ENCODE measurements at places on chromosomes 13 and 19.

DNA sequence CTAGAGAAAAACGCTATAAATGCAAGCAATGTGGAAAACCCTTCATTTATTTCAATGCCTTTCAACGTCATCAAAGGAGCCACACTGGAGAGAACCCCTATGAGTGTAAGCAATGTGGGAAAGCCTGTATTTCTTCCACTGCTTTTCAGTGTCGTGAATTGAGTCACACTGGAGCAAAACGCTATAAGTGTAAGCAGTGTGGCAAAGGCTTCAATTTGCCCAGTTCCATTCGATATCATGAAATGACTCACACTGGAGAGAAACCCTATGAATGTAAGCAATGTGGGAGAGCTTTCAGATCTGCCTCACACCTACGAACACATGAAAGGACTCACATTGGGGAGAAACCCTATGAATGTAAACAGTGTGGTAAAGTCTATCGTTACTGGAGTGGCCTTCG lies 27.4 kb downstream of the ZNF20 start:
- no peak for DNase-seq

DNA sequence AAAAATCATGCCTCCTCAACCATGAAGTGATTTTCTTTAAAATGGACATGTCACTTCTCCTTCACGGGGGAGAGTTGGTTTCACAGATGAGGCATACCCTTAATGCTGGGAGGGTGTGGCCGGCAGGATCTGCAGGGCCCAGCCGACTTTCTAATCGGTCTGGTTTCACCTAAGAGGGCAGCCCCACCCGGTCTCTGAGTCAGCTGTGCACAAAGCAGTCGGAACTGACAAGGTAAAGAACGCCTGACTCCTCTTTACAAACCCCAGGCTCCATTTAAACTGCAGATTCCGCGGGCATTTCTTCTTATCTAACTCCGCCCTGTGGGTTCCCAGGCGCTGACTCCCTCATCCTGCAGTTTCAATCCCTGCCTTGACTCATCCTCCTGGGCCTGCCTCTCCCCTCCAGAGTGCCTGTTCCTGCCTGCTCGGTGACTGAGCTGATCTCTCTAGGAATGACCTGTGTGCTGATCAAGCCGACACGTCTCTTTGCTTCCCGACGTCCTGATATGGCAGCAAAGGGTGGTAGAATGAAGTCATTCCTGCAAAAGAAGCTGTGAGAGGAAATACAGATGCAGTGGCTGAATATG lies 63.4 kb downstream of the EFNB2 start:
- DNase-seq, result no peak

DNA sequence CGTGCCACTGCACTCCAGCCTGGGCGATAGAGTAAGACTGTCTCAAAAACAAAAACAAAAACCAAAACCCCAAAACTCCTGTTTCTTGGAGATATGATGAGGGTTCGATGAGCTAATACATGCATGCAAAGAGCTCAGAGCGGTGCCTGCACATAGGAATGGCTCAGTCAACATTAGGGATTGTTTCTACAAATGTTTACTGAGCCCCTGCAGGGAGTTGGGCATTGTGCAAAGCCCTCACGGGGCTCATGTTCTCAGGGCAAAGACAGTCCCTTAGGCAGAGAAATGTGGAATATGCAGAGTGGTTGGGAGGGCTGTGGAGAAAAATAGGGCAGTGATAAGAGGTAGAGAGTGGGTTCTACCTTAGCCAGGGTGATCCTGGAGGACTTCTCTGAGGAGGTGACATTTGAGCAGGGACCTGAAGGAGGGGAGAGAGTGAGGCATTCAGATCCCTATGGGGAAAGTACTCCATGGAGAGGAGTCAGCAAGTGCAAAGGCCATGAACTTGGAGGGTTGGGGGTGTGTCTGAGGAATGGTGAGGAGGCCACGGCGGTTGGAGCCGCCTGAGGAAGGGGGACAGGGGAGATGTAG lies 1.5 kb upstream of the EHD2 start:
- no peak for DNase-seq

DNA sequence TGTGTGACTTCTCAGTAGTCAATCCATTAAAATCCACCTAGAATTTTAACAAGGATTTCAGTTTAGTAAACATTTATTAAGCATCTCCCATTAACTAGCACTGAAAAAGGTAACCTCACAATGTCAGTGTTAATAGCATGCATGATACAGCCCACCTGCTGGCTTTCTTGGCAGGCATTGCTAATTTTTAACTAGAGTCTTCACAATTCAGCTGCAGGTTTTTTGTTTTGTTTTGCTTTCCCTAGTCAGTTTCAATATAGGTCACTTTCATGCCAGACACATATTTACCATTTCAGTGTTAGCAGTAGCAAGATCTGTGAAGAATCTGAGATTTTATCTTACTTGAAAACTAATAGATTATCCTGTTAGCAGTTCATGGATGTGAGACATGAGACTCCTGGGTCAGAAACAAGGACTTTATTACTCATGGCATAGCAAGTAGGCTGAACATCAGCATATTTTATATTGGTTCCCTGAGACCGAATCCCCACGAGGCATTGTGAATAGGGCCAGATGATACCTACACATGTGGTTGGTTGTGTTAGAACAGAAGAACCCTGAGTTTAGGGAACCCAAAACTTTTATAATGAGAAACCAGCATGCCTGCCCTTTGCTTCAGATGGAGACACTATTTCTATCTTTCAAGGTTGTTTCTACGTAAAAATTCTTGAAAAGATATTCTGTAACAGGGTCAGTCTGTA lies 198.0 kb upstream of the HTR2A start:
- no peak for DNase-seq

DNA sequence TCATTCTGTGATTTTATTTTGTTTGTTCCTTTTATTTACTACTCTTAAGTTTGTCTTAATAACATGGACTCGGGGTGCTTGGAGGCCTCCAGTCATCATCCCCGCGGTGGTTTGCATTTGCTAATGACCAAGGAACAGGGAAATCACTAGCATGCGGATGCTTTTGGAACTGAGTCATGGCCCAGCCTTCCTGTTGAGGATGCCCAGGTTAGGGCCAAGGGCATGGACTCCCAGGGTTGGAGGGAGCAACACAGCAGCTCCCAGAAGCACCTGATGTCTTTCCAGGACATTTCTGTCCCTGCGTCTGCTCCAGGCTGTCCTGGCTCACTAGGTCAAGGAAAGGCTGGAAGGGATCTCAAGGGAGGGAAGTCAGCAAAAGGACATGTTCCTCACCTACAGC lies 423.7 kb upstream of the TSHZ3 start:
- DNase-seq, result no peak

DNA sequence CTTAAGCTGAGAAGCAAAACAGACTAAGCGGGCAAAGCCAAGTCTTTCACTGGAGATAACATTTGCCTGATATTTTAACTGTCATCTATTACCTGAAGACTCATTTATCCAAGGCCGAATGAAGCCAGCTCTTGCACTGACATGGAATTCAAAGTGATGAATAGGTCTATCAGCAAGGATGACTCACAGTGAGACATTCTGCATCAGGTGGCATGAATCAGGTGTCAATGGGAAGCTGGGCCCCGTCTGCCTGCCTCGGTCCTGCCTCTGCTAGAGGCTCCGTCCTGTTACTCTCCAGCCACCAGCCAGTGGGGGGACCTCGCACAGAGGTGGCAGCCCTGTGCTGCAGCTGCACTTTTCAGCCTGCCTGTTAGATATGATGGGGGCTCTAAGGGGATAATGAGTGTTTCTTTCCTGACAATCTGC lies 23.5 kb downstream of the STARD13 start:
- DNase-seq, result no peak

DNA sequence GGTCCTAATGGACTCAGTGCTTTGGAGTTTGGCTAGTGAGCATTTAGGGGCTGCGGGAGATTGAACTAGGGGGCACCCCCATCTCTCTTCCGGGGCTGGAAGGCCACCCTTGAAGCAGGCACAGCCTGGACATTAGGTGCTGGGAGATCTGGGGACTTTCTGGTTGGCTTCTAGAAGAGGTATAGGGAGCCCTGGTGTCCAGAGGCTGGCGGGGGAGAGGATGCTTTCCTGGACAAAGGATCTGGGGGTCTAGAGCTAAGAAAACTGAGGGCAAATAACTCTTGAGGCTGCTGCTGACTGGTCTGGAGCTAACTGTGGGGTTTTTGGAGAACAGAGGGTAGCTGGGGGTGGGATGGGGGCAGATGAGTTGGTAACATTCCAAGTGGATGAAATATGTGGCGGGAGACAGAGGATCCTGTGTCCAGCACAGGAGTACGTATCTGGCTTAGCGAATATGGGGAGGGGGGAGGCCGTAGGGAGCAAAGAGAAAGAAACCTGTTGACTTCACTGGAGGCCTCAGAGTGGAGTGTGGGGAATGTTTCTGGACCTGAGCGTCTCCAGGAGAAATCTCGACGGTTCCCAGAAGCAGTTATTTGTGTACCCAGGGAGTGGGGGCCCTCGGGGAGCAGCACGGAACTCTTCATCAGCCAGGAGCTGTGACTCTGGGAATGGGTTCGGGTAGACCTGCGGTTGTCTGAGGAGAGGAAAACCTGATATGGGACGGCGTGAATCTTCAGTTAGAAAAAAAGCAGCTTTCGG lies 1.4 kb downstream of the HNRNPUL1 start:
- DNase-seq, result no peak

- DNase-seq, result no peak
Measured at GRCh38 chr19:7272856-7273578, 21.2 kb downstream of the INSR start.

DNA sequence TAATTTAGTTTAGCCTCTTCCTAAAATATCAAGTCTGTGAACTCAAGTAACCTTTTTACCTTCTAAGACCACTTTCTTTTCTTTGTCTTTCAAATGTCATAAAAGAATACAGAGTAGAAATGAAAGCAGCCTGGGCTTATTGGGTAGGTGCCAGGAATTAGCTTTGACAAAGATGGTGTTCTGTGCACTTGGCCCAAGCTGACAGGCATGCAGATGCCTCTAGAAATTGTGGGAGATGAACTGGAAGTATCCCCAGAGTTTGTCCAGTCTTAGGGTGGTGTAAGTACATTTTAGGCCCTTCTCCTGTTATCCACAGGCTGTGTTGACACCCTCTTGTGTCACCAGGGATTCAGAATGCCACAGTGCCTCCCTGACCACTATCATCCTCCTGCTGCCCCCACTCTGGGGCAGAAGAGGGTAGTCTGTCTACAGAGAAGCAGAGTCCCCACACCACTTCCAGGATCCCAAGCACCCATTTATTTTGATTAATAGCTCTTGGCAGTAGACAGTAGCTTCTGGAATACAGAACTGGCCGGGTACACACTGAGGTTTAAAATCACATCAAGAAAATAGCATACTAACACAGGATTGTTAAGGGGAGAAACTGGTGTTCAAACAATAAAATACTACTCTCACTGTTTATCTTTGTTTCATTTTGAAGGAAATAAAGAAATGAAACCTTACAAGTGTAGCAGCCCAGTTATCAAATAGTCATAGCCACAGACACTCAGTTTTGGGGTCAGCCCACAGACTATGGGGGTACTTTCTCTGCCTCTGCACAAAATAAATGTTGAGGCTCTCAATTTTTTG lies 343.2 kb downstream of the KCNRG start:
- no peak for DNase-seq

DNA sequence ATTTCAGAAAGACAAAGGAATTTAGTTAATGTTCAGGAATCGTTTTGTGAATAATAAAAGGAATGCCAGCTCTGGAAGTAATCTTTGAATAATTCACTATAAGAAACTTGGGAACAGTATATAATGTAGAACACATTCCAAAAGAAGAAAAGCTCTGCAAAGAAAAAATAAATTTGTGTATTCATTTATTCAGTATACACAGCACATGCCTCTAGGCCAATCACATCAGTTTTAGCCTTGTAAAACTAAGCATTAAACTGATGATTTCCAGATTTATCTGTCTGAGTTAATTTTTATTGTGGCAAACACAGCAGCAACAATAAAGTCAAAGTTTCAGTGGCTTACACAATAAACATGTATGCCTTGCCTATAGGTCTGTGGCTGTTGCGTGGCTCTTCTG lies 5.7 kb upstream of the RXFP2 start:
- DNase-seq, result no peak

- no peak for DNase-seq
Measured at GRCh38 chr19:46296722-46297461, at the start of gene HIF3A. Gene HIF3A, plus strand, starts transcription at chr19:46297042. Its CDS starts 35 bp downstream, at chr19:46297077.

- DNase-seq, result no peak
Measured at GRCh38 chr13:49550942-49551644, 34.3 kb downstream of the RCBTB1 start.

GRCh38 chr13:90311929-90312328 lies 1035.6 kb upstream of the MIR17HG start:
- DNase-seq, result no peak

GRCh38 chr19:17328517-17329365 lies 5.9 kb downstream of the ANO8 start:
- DNase-seq, result no peak

GRCh38 chr19:43555185-43555770 lies 20.0 kb downstream of the XRCC1 start:
- DNase-seq, result peak; percentile 71

Measured in activated CD4-positive, alpha-beta T cell treated with anti-CD3 and anti-CD28 coated beads for 24 hours (primary cell).